ENCODE measurements at places on chromosomes 16 and 17.

- peaks cover 18% of the 10 kb centered on the region for H3K36me3 ChIP-seq
- no peak overlapping the region for H3K4me3 ChIP-seq
- H3K4me1 ChIP-seq = no peaks in the 10 kb centered on the region
- no peak overlapping the region for H3K27ac ChIP-seq
These were observed 26.8 kb downstream of the TNFRSF13B start for GRCh38 chr17:16945136-16945482.

- H3K4me3 ChIP-seq = no peak overlapping the region
- H3K27me3 ChIP-seq = no peaks in the 10 kb centered on the region
- peak overlapping the region; percentile 25 for H3K27ac ChIP-seq
- H3K4me1 ChIP-seq = peaks cover 64% of the 10 kb centered on the region
- peak; percentile 79 for DNase-seq
These were observed 4.6 kb upstream of the TAF15 start for GRCh38 chr17:35804658-35805192.

DNA sequence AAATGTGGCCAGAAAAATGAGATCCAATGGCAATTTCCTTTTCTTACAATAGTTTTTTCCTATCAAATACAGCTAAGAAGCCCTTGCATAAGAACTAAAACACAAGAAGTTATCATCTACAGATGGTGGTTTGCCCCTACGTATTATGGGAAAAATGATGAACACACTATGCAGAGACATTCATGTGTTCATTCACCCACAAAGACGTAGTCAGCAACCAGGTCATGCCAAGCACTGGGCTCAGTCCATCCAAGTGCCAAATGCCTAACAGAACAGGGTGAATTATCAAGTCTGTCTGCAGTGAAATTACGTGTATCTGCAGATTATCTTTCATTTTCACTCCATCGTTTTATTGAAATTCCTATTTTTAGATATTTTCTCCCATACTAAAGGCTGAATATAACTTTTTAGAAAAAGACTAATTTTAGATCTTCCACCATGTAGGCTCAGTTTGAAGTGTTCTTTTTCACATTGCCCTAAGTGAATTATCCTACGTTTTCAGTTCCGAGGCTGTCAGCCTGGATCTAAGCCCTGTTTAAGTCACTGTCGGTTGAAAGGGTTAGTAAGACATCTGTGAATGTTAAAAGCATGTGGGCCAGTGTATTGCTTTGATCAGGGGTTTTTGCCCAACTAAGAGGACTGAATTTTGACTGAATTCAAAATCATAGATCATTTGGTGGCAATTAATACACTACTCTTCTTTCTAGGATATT, 78.1 kb upstream of the DHX40 start:
- H3K4me1 ChIP-seq = peaks cover 3% of the 10 kb centered on the region
- H3K36me3 ChIP-seq = no peaks in the 10 kb centered on the region
- H3K4me3 ChIP-seq = no peak overlapping the region
- no peak overlapping the region for H3K27ac ChIP-seq

DNA sequence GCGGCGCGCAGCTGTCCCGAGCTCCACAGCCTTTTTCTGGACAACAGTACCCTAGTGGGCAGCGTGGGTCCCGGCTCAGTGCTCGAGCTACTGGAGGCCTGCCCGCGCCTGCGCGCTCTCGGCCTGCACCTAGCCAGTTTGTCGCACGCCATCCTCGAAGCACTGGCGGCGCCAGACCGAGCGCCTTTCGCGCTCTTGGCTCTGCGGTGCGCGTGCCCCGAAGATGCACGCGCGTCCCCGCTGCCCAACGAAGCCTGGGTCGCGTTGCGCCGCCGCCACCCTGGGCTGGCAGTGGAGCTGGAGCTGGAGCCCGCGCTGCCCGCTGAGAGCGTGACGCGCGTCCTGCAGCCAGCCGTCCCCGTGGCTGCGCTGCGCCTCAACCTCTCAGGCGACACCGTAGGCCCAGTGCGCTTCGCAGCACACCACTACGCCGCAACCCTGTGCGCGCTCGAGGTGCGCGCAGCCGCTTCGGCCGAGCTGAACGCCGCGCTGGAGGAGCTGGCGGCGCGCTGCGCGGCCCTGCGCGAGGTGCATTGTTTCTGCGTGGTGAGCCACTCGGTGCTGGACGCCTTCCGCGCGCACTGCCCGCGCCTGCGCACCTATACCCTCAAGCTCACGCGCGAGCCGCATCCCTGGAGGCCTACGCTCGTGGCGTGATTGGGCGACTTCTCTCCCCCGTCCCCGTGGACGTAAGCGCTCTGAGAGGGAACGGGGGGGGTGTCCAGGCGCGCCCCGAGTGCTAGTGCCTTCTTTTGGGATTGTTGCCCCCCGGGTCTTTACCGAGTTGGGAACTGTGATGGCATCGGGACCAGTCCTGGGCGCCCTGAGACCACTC, 1.2 kb upstream of the HSF4 start:
- no peak for DNase-seq
- peaks cover 33% of the 10 kb centered on the region for H3K4me1 ChIP-seq
- H3K27me3 ChIP-seq = peaks cover 31% of the 10 kb centered on the region
- peaks cover 8% of the 10 kb centered on the region for H3K36me3 ChIP-seq
- peak overlapping the region; percentile 36 for H3K4me3 ChIP-seq

GRCh38 chr17:12362853-12363455, 302.7 kb upstream of the MYOCD start:
- H3K36me3 ChIP-seq = no peaks in the 10 kb centered on the region
- H3K27ac ChIP-seq = no peak overlapping the region
- H3K4me3 ChIP-seq = no peak overlapping the region
- no peaks in the 10 kb centered on the region for H3K4me1 ChIP-seq
- no peak for DNase-seq

GRCh38 chr17:6457688-6458459, 13.6 kb downstream of the PIMREG start:
- no peaks in the 10 kb centered on the region for H3K36me3 ChIP-seq
- H3K4me3 ChIP-seq = no peak overlapping the region
- H3K4me1 ChIP-seq = peaks cover 20% of the 10 kb centered on the region
- H3K27me3 ChIP-seq = no peaks in the 10 kb centered on the region
- no peak for DNase-seq

DNA sequence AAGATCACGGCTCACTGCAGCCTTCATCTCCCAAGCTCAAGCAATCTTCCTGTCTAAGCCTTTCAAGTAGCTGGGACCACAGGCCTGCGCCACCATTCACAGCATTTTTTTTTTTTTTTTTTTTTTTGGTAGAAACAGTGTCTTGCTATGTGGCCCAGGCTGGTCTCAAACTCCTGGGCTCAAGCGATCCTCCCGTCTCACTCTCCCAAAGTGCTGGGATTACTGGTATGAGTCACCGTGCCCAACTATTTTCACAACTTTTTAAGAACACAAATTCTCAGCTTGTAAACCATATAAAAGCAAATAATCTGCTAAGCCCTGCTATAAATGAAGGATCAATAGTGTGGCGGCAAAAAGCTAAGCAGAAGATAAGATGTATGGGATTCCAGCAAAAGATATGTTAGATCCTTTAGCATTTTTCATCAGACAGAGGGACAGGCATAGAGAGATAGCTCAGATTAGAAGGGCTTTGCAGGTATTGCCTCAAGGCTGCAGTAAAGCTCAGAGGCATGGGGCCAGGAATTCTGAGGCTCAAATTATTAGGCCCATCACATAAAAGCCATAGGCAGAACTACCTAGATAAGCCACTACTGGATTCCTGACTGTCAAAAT, 55.1 kb downstream of the EMP2 start:
- no peak overlapping the region for H3K27ac ChIP-seq
- no peaks in the 10 kb centered on the region for H3K4me1 ChIP-seq
- H3K4me3 ChIP-seq = no peak overlapping the region

GRCh38 chr17:77696151-77696720, 262.3 kb upstream of the TNRC6C start:
- no peaks in the 10 kb centered on the region for H3K36me3 ChIP-seq
- peaks cover 13% of the 10 kb centered on the region for H3K27me3 ChIP-seq
- peaks cover 21% of the 10 kb centered on the region for H3K4me1 ChIP-seq
- peak overlapping the region; percentile 43 for H3K4me3 ChIP-seq
- H3K27ac ChIP-seq = peak overlapping the region; percentile 65

DNA sequence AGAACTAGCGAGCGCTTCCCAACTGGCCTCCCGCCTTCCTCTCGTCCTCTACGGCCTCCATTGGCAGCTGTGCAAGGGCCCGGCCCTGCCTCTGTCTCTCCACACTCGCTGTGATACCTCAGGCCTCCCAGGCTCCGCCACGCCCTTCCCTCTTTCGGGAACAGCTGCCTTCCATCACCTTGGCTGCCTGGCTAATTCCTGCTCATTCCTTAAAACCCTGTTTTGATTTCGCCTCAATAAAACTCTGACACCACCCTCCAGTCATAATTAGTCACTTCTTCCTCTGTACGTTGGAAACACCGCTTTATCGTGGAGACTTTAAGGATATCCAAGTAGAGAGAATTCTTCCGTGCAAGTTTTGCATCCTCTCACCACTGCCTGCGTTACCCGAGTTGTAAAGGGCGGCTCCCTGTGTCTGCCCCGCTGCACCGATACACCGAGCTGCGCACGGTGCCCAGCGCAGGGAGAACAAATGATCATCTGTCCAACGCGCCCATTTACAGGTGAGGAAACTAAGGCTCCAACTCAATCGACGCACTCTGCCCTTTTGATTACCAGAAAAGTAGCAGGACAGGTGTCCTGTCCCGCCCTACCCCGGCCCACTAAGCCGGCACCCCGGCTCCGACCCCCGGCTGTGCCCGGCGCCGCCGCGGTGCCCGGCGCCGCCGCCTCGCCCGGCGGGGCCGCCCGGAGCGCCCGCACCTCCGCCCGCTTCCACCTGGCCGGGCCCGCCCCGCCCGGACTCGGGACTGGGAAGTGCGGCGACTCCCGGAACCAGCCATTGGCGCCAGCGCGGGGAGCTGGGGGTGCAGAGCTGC, 139.7 kb downstream of the SEC14L1 start:
- H3K27ac ChIP-seq = peak overlapping the region; percentile 99
- DNase-seq = no peak
- H3K4me3 ChIP-seq = peak overlapping the region; percentile 83
- peaks cover 8% of the 10 kb centered on the region for H3K27me3 ChIP-seq

Measured in naive thymus-derived CD8-positive, alpha-beta T cell (primary cell).